ENCODE measurements at places on chromosomes 11 and 22.

DNA sequence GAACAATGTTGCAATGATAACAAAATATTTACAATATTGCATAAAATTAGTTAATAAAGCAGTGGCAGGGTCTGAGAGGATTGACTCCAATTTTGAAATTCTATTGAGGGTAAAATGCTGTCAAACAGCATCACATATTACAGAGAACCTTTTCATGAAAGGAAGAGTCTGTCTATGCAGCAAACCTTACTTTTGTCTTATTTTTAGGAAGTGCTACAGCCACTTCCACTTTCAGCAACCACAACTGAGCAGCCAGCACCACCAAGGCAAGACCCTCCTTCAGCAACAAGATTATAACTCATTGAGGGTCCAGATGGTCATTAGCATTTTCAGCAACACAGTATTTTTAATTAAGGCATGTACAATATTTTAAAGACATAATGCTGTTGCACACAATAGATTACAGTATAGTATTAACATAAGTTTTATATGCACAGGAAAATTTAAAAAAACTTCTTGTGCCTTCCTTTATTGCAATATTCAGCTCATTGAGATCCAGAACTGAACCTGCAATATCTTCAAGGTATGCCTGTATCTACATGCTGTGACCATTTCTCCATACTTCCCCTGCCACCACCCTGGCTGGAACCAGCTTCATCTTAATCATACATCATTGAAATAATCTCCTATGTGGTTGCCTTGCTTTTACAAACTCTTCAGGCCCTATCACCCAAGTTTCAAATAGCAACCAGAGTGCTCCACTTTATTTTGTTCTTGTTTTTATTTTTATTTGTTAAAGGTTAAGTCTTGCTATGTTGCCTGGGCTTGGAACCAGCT, 711.2 kb downstream of the KCNA4 start:
- no peak for DNase-seq

- no peak for DNase-seq
Observed at GRCh38 chr11:35852056-35852455, 91.8 kb upstream of the LDLRAD3 start.

GRCh38 chr11:62710001-62710345, 2.5 kb downstream of the GNG3 start:
- DNase-seq: no peak

DNA sequence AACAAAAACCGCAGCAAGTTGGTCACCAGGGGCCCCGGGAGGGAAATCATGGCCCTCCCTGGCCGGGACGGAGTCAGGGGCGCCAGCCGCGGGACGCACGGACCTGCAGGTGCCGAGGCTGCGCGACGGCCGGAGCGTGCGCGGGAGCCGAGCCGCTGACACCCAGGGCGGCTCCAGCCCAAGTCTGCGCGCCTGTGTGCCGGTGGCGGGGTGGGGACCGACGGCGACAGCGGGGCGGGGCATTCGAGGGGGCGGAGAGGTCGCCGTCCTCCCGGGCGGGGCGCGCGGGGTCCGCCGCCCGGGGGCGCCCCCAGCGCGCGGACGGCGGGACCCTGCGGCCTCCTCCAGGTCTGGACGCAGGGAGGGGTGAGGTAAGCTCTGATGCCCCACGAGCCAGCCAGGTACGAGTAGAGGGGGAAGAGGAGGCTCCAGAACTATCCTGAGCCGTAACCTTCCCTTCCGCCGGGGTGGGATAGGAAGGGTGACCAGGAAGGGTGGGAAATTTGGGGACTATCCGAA, at the start of gene ESAM:
Gene ESAM (minus strand): TSS at position 186 of the 519 bp plus-strand sequence. CDS start 136 bp downstream, at position 50.
- DNase-seq: no peak

DNA sequence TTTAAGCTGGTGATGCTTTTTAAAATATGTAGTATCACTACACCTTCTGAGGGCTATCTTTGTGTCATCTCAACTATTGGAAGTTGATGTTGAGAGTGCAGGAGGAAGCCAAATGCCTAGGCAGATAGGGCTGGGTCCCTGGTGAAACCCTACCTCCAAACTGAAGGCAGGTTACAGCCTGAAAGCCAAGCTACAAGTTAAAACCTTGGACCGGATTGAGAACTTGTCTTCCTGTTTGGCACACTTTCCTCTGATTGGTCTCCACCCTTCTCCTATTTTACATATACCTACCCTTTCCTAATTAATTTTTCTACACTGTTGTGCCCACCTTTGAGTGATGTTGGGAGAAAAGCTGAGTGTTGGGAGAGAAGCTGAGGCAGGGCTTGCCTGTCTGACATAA, 287.8 kb upstream of the CNTN5 start:
- no peak for DNase-seq

DNA sequence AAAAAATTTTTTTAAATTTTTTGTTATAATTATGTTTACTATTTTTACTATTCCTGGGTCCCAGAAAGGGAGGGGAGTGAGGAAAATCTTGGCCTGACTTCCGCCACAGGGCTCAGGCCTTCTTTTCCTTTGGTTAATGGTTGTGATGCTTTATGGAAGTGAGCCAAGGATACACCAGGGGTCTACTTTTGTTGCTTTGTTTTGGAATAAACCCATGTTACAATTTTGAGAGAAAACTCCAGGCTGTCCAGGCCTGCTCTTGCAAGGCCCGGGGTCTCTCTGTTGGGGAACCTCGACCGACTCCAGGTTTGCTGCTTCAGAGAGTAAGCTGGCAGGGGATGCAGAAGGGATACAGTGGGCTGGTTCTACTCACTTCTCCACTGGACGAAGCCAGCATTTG, 84.7 kb downstream of the ABTB2 start:
- no peak for DNase-seq

Data from cortex of kidney (tissue), 1 donor.